ENCODE measurements at places on chromosomes 16 and 17. TPM values are rescaled to one million over a fixed set of nuclear protein-coding genes. Genes with fewer than 3 reads are reported as not detected.

- H3K27me3 ChIP-seq: peaks cover 60% of the 10 kb centered on the region
- H3K27ac ChIP-seq: no peak overlapping the region
- H3K4me3 ChIP-seq: peak overlapping the region; percentile 91
- peak; percentile 13 for DNase-seq
Observed at GRCh38 chr17:20008242-20009051, 712 bp upstream of the SPECC1 start.

DNA sequence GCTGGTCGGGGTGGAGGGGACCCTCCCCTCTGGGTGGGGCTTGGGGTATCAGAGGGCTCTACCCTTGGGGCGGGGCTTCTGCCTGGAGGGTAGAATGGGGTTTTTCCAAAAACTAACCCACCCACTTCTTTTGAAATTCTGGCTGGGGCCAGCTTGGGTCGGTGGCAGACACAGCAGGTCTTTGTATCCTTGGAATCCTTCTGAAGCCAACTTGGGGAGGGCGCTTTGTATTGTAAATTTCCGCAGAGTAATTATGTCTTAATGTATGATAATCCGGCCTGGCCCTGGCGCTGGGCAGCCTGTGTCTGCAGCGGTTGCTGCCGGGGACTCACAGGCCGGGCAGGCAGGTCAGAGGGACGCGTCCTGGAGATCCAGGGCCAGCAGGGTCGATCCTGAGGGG lies 33.9 kb upstream of the GSE1 start:
- no peaks in the 10 kb centered on the region for H3K27me3 ChIP-seq
- H3K36me3 ChIP-seq: peaks cover 2% of the 10 kb centered on the region
- no peak overlapping the region for H3K4me3 ChIP-seq
- no peak overlapping the region for H3K27ac ChIP-seq
- no peak for DNase-seq

SEZ6 gene
- 0.47 TPM for total RNA-seq

MLST8 gene
- 28.2 TPM for total RNA-seq

GRCh38 chr17:61583242-61583641 lies 7.8 kb downstream of the NACA2 start:
- H3K27me3 ChIP-seq: peaks cover 29% of the 10 kb centered on the region
- no peak for DNase-seq
- no peaks in the 10 kb centered on the region for H3K4me1 ChIP-seq

CNP gene
- 23.4 TPM for total RNA-seq

UBE2I gene
- 249 TPM for total RNA-seq

FOXN1 gene
- total RNA-seq: not detected

- H3K27ac ChIP-seq: no peak overlapping the region
- H3K4me1 ChIP-seq: no peaks in the 10 kb centered on the region
- no peak overlapping the region for H3K4me3 ChIP-seq
- H3K27me3 ChIP-seq: no peaks in the 10 kb centered on the region
Observed at GRCh38 chr17:30532871-30533270, 55.7 kb downstream of the GOSR1 start.
